ENCODE measurements at places on chromosomes 3 and 15.

- no peak for DNase-seq
These were observed 100.6 kb downstream of the LPP start for GRCh38 chr3:188254520-188255070.

- DNase-seq = no peak
These were observed 27.0 kb upstream of the CEMIP start for GRCh38 chr15:80752204-80752603.

DNA sequence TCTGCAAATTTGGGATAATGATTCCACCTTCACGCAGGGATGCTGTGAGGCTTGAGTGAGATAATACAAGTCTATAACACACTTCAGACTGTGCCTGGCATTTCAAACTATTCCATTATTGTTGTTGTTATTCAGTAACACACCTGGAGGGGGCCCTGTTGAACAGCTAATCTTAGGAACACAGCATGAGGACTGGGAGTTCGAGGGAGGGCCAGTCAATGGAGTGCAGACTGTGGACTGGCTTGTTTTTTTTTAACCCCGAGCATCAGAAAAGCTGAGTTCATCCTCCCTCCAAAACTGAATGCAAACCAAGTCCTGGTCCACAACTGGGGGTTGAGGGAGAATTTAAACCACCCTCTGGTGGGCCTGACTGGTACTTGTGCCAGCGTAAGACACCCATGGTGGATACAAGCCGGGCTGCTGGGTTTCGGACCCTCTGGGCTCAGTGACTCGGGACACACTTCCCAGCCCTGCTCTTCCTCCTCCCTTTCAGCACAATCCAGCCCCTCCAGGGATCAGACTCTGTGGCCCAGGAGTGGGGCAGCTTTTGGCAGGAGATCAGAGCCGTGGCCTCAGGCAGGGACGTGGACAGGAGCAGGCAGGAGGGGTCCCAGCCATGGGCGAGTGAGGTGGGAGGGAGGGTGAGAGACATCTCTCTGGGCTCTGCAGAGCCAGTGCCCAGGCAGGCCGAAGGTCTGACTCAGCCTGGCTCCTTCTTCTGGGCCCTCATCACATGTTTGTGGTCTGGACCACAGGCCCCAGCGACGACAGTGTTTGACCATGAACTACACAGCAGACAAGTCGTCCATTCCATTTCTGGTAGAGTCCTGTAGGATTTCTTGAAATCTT, 36.3 kb upstream of the MEX3B start:
- no peak for DNase-seq

GRCh38 chr15:81111510-81112470, 22.3 kb upstream of the CFAP161 start:
- DNase-seq = no peak

DNA sequence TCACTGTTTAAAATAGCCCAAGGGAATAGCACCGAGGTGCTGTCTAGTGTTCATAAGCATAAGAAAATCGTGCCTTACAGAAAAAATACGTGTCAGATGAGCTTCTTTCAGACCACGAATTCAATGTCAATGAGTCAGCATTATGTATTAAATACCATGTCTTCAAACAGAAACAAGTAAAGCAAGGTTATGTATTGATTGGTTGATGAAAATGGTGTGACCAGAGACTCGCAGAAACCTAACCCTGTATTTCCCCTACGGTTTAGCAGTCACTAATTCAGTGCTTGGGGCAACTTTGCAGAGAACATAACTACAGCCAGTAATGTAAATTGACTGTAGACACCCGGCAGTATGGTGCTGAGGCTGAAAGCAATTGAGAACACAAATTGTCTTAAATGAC, 307.7 kb downstream of the IL5RA start:
- DNase-seq = no peak

- no peak for DNase-seq
These were observed 51.0 kb downstream of the ATP8B4 start for GRCh38 chr15:50068016-50068415.

GRCh38 chr3:89562373-89562772, 455.0 kb downstream of the EPHA3 start:
- no peak for DNase-seq

- DNase-seq = no peak
These were observed 371.3 kb downstream of the EPHB1 start for GRCh38 chr3:135166266-135166825.

- no peak for DNase-seq
These were observed 38.7 kb downstream of the SPINK8 start for GRCh38 chr3:48294611-48295263.

GRCh38 chr15:70835415-70835814, 18.5 kb downstream of the LARP6 start:
- DNase-seq = no peak

- no peak for DNase-seq
These were observed 115.9 kb upstream of the LPP start for GRCh38 chr3:188037965-188038581.

DNA sequence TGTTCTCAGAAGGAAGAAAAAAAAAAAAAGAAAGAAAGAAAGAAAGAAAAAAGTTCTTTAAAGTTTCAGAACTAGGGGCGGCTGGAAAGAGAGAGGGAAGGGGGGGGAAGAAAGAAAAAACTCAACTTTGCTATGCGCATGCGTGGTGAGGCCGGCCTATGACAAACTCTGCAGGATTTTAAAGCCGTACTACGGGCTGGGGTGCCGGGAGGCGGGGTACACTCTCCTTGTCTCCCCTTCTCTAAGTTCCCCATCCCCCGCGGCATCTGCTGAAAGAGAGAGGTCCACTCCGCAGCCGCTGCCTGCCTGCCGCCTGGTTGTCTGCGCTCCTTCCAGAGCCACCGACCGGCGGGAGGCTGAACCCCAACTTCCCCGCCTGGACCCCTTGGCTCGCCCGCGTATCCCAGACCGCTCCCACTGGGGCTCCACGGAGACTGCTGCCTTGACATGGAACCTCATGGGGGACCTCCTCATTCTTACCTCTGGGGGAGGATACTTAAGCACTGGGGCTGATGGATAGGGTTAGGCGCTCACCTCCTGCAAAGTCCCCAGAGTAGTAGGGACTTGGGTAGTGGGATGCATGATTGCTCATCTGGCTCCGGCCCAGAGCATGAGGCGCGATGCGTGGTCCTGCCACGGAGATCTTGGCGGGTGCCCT, 1.4 kb upstream of the WNT5A start:
- no peak for DNase-seq

DNA sequence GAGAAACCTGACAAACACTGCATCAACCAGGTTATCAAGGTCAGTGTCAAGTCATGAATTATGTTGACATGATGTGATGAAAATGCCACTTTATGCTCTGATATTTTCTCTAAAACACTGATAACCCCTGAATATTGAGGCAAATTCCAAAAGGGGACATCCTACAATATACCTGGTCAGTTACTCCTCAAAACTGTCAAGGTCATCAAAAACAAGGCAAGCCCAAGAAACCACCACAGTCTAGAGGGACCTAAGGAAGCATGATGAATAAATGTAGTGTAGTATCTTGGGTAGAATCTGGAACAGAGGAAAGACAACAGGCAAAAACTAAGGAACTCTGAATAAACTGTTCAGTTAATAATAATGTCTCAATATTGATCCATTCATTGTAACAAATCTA, 275.3 kb upstream of the THRB start:
- no peak for DNase-seq

- no peak for DNase-seq
These were observed 21.2 kb downstream of the CRTC3 start for GRCh38 chr15:90550919-90551318.

DNA sequence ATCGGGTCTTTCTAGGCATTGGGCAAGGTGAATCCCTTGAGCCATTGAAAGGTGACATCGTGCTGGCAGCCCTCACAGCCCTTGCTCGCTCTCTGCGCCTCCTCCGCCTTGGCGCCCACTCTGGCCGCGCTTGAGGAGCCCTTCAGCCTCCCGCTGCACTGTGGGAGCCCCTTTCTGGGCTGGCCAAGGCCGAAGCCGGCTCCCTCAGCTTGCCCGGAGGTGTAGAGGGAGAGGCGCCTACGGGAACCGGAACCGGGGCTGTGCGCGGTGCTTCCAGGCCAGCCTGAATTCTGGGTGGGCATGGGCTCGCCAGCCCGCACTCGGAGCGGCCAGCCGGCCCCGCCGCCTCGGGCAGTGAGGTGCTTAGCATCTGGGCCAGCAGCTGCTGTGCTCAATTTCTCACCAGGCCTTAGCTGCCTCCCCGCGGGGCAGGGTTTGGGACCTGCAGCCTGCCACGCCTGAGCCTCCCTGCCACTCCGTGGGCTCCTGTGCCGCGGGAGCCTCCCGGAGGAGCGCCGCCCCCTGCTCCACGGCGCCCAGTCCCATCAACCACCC, 35.4 kb upstream of the INO80 start:
- no peak for DNase-seq

- DNase-seq = no peak
These were observed 46.2 kb downstream of the C3orf38 start for GRCh38 chr3:88195951-88196434.

DNA sequence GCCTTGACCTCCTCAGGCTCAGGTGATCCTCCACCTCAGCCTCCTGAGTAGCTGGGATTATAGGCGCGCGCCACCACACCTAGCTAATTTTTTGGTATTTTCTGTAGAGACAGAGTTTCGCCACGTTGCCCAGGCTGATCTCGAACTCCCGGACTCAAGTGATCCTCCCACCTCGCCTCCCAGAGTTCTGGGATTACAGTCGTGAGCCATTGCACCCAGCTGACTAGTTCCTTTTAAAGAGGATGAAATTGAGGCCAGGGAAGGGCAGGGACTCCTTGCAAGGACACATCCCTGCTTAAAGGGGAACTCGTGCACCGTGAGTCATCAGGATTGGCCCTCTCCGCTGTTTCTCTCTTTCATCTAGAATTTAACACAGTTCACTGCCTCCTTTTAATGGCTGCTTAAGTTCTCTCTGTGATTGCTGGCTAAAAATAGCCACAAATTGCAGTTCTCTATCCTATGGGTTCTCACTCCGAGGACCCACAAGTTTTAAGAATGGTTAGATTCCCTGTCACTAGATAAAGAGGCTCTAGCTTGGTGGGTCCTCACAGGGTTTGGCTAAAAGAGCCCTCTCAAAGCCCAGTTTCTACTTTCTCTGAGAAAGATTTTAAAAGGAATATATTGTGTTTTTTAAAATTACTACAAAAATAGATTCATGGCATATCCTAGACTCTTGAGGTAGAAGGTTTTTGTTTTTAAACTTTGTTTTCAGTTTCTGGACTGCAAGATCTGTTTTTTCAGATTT, 1.4 kb downstream of the CRTAP start:
- DNase-seq = no peak

GRCh38 chr3:188978421-188979171, 193.2 kb upstream of the TPRG1 start:
- no peak for DNase-seq

DNA sequence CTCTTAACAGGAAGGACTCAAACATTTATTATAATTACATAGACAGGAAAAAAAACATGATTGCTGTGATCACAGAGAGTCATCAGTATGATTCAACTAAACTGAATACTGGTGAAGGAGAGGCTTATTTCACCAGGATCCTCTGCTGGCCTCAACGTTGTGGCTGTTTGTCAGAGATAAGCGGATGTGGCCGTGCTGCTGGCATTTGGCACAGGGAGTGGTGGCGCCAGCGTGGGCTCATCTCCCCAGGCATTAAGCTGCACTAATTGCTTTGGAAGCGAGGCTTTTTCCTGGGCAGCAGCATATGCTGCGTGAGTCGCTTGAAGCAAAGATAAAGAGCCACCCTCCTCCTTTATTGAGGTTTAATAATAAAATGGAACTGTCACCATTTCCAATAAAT, 306.7 kb downstream of the LRTM1 start:
- no peak for DNase-seq

- no peak for DNase-seq
These were observed 60.9 kb upstream of the GSK3B start for GRCh38 chr3:120155108-120155507.

DNA sequence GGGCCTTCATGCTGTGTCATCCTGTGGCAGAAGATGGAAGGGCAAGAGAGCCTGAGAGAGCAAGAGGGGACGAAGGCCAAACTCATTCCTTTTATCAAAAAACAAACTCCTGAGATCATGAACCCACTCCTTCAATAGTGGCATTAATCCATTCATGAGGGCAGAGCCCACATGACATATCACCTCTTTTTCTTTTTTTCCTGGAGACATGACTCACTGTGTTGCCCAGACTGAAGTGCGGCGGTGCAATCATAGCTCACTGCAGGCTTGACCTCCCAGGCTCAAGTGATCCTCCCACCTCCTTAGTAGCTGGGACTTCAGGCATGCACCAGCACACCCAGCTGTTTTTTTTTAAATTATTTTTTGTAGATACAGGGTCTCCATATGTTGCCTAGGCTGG, 92.0 kb upstream of the RNU6-1 start:
- no peak for DNase-seq

DNA sequence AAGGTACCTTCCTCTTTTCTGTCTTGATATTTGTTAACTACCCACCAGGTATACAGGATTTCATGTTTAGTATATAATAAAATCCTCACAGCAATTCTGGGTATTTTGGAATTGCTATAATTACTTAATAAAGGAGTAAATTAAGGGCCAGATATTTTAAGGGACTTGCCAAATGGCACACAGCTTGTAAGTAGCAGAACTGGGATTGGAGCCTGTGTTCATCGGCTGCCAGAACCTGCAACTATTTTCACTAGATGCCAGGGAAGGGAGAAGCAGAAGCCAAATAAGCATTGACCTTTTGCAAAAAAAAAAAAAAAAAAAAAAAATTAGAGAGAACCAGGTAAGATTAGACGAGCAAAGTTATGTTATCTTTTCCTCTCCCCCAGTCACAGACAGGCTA, 683.3 kb upstream of the CADM2 start:
- DNase-seq = no peak

DNA sequence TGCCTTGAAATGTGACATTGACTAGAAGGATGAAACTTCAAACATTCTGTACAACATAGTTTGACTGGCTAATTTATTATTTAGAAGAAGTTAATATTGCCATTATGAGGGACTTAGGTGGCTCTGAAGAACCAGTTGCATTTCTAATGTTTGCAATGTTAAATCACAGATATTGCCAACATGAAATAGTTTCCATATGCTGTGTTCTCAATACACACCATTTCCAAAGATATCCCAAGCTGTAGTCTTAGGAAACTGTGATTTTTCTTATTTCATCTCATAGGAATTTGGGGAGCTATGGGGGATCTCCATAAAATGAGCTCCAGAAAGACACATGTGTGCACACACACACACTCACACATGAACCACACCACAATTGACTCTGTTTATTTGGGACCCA, 36.3 kb downstream of the ALG1L2 start:
- DNase-seq = no peak

DNA sequence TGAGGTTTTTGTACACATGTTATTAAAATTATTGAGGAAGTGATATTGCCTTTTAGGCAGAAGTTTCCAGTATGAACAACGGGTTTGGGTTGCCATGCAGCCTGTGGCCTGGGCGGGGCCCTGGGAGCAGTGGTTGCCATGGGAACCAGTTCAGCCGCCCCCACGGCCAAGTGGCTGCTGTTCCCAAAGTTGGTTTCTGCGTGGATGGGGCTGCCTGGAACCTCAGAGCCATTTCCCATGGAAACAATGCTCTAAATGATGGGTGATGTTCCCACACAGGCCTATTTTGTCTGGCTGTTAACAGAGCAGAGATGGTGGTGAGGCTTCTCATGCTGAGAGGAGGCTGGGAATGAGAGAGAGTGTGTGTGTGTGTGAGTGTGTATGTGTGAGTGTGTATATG, 19.5 kb downstream of the MRAS start:
- DNase-seq = no peak
